ENCODE measurements at places on chromosomes 13 and 19.
A peak's percentile ranks its signal among the peaks of the same experiment; 100 is the strongest.

DNA sequence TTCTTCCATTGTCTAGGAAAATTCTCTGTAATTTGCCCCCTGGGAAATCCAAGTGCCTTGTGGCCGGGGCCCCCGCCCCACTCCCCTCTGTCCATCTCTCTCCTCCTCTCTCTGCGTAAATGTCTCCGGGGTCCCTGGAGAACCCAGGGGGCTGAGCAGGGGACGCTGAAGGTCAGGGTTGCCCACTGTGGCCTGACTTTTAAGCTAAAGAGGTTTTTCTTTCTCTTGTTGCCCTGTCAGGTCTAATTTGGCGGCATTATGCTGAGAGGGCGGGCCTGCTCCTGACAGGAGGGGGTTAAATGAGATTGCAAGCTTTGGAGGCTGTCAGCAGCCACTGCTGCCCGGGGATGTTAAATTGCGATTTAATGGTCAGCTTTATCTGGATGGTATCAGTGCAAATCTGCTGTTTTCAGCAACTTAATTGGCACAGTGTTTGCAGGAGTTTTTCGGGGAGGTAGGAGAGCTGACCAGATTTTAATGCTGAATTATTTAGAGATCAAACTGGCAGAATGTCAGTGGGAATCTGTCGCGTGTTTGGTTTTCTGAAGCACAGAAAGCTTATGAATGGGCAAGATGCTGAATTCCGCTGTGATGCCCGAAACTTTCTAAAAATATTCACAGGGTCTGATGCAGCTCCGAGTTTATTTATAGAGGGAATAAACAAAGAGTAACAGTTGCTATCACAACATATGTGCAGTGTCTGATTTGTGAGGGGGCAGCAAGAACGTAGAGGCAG lies 93.2 kb upstream of the SOX1 start:
- DNase-seq, result no peak

DNA sequence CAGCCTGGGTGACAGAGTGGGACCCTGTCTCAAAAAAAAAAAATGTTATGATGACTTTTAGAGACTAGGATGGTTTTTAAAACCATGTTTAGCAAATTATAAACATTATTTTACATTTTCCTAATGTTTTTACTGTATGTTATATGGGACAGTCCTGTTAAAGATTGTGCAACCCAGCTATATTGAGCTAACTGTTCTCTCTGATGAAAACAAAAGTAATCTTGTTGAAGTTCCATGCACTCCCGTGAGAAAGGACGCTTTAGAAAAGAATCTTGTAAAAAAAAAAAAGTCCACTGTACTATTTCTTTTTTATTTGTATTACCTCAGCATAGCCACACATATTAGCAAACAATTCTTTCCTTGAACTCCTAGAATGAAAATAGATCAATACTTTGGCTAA lies 451.2 kb downstream of the DCT start:
- no peak for DNase-seq

DNA sequence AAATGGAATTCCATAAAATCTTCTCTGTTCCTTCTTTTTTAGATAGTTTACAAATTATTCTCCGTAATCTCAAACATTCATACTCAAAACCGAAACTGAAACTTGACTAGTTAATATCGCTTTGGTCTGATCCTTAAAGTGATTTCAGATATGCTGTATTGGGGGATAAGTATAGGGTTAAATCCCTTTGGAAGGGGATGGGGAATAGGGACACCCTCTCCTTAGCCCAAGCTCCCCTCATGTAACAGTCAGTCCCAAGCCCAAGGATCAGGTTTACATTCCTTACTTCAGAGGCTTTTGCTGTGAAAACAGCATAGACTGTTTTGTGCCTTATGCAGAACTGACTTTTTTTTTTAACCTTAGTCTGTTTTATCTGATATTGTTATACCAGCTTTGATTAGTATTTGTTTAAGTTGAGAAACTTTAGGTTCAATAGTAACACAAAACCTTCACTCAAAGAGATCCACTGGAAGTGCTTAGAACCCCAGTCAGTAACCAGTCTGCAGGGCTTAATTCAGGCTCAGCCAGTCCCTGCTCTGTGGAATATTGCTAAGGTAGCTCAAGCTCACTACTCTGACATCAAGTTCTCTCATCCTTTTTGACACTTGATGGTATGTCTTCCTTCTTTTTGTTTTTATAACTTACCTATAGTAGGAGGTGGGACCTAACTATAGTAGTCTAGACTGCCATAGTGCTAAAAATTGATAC lies 10.5 kb downstream of the CDADC1 start:
- no peak for DNase-seq

- DNase-seq, result peak; percentile 70
These were observed 23.2 kb downstream of the ANKRD27 start for GRCh38 chr19:32651729-32652140.
